GM19239 (cell line): ENCODE measurements at places on chromosomes 5 and 9.
A peak's percentile ranks its signal among the peaks of the same experiment; 100 is the strongest.

- DNase-seq, result no peak
Observed at GRCh38 chr5:141431286-141431685, 979 bp downstream of the PCDHGA12 start.

- DNase-seq, result no peak
Observed at GRCh38 chr5:93717162-93717561, 24.2 kb downstream of the POU5F2 start.

- DNase-seq, result no peak
Observed at GRCh38 chr9:19294219-19294618, 63.7 kb downstream of the DENND4C start.

GRCh38 chr5:386432-387341, 56.3 kb upstream of the EXOC3 start:
- no peak for DNase-seq

GRCh38 chr5:23583081-23583480, 75.7 kb downstream of the PRDM9 start:
- no peak for DNase-seq

GRCh38 chr9:128118472-128118857, 9.1 kb downstream of the PTGES2 start:
- DNase-seq, result no peak

DNA sequence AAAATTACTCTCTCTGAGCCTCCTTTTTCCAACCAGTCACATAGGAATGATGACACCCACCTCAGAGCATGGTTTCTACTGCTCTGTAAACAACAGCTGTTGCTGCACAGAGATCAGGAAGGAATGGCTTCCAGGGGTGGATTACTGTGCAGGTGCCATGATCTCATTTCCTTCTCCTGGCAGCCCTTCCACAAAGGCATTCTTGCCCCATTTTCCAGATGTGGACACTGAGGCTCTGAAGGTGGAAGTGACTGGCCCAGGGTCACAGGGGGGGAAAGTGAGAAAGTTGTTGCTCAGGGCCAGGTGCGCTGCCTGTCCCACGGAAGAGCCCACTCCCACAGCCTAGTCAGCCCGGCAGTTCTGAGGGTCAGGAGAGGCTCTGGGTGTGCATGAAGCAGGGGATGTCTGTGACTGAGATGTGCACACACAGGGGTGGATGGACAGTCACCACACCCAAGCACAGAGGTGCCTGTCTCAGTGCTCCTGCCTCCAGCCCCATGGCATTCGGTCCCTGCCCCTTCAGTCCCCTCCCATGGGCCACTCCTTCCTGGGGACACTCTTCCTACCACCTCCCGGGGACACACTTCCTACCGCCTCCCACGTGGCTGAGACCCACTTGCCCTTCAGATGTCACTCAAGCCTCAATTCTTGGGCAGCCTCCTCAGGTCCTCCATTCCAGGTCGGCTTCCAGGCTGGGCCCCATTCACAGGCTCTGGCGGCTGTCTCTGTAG, 17.0 kb downstream of the FGFR4 start:
- no peak for DNase-seq

DNA sequence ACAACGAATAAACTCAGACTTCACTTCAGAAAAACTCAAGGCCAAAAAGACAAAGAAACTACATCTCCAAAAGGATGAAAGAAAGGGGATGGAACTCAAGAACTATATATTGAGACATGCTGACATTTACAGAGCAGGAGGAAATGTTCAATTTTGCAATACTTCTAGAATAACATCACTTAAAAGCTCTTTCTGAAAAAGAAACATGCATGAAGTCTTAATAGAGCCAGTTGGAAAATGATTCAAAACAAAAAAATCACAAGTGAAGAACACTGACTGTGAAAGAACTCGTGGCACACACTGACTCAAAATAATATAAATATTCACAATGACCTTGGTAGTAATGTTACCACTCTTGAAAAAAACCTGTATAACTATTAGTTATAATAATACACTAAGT, 267.8 kb upstream of the NREP start:
- DNase-seq, result no peak

- no peak for DNase-seq
Observed at GRCh38 chr9:1048231-1048619, 1.9 kb upstream of the DMRT2 start.

DNA sequence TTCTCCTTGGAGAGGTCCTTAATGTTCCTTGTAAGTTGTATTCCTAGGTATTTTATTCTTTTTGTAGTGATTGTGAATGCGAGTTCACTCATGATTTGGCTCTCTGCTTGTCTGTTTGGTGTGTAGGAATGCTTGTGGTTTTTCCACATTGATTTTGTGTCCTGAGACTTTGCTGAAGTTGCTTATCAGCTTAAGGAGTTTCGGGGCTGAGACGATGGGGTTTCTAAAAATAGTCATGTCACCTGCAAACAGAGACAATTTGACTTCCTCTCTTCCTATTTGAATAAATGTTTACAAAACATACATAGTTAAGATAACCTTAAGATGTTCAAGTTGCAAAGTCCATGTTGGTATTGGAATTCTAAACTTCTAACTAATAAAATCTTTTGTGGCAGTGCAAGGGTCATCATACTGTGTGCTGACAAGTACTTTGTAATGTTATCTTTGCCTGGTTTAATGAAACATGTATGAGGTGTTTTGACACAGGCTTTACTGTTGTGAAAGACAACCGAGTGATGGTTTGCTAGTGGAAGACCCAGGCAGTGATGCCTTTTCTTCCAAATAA, 286.2 kb downstream of the MRPS30 start:
- no peak for DNase-seq

DNA sequence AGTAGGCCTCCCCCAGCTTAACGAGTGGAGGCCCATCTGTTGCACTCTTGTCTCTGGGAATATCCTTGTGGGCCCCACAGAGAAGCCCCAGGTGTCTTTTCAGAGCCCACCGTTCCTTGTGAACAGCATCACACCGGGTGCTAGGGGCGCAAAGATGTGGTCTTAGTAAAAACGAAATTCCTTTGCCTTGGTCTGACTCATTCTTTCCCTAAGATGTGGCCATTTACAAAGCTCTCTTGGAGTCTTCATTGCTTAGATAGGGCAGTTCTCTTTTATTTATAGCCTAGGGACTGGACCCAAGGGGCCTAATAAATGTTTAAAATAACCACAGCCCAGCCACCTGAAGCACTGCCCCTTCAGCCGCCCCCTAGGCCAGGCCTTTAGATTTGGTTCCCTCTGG, 52.8 kb upstream of the RPL26L1 start:
- DNase-seq, result no peak

GRCh38 chr9:92668746-92669526, 995 bp downstream of the IPPK start:
- DNase-seq, result peak; percentile 31

DNA sequence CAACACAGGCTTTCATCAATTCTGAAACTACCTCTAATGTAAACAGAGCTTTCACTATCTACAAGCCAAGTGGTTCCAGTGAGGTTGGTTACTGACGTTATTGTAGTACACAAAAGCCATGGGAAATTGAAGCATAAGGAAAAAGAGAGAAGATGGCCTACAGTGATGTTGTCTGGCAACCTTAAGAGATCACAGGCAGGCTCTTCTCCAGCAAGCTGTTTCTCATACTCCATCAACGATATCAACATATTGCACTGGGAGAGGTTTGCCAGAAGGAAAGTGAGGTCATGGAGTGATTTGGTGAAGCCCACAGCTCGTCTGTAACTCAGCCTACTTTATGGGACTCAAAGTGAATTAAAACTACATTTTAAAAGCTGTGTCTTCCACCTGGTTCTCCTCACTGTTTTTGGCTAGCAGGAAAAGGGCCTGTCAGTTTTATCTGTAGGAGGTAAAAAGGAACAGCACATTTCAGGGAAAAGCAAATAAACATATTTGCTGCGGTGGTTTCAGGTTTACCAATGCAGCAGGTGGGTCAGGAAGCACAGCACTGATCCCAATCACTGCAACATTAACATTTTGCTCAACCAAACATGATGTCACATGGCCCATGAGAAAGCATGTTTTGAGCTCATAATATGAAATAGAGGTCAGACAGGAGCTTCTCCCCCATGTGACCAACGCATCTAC, 72.9 kb downstream of the ARSB start:
- no peak for DNase-seq

DNA sequence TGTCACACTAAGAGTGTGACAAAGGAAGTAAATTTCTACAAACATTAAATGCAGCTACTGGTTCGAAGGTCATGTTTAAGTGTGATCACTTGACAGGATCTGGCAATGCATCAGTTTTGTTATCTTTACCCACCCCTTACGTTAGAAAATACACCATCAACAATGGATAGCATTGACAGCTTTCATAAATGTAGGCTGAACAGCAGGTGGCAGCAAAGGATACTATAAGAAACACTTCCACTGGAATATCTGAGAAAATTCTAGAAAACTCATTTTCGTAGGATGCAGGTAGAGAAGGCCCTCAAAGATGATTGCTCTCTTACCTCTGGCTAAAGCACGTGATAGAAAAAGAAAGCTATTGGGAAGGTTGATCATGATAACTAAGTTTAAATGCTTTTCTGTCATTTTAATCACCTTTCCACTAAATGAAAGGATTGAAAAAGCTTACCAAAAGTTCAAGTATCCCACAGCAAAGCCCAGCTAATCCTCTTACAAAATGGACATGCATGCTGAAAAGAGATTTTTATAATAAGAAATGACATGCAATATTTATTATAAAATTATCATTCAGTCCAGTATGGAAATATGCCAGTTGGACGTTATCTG, 292.5 kb downstream of the PARP8 start:
- DNase-seq, result no peak

GRCh38 chr5:172959824-172960799, 888 bp downstream of the RPL26L1 start:
- no peak for DNase-seq

DNA sequence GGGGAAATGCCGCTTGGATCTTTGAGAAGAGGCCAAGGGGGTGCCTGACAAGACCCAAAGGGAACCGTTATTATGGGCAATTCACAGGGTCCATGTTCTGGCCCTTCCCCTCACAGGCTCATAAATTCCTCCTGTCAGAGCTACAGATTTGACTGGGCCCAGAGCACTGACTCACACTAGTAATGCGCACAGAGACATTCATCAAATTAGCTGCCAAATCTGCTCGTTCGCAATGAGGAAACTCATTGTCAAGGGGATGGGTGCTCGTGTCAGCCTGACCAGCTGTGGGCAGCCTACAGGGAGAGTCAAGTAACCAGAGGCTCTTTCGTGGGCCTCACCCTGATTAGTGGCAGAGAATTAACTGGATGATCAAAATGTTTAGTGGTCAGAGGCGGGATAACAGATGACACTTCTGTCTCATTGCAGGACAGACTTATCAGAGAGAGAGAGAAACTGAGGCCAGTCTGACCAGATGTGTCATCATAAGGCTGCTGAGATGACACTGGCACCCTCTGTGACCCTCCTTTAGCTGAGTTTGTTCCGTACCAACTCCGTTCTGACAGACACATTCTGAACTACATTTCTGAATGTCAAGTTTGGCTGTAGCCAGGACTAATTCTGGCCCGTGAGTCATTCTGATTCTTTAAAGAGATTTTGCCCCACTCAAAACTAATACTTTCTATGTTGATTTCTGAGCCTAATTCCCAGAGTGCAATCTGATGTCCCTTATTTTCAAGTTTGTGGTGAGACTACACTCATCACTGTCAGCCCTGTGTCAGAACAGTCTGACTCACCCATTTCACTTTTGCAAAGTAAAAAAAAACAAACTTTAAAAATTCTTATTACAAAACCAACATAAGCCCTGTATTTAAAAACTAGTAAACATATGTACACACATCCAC, 377.1 kb downstream of the ACTL7B start:
- DNase-seq, result no peak

DNA sequence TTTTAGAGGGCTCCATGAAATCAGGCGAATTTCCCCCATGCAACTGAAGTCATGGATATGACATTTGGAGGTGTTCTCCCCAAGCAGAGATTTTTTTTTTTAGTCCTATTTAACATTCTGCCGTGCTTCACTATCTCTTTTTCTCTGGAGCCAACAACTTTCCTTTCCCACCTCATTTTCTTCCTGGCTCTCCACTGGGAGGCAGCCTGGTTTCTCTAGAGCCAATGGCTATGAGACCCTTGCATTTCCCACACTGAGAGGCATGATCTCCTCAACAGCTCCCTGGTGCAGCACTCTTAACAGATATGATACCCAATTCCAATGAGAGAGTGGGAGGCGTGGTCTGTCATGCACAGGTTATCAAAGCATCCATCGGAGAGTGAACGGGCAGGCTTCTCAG, 310.8 kb downstream of the DRD1 start:
- no peak for DNase-seq

DNA sequence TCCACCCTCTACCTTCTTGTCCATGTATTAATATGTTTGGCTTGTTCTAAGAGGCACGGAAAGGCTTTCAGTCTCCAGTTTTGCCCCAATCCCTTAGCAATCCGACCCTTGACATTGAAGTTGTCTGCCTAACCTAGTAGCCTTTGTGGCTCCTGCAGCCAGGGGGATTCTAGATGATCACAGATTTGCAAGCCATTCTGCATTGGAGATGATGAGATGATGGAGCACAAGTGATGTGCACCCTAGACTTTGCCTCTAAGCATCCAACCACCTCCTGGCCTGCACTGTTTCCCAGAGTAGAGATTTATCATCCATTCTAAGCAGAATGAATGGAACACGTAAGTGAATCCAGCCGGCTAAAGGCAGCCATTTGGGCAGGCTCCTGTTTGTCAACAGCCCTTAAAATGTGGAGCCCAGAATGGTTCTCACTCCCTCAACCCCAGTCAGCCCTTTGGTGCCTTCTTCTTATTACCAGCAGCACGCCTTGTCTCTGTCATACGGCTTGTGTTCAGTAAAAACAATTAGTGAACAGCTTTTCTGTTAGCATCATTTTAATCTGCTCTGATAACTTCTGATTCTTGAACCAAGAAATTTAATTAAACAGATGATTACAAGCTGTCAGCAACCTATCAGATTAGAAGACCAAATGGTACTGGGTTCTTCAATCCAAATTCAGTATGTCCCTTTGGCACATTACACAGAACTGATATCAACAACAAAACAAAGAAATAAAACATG, 5.7 kb upstream of the TRAF1 start:
- DNase-seq, result no peak

DNA sequence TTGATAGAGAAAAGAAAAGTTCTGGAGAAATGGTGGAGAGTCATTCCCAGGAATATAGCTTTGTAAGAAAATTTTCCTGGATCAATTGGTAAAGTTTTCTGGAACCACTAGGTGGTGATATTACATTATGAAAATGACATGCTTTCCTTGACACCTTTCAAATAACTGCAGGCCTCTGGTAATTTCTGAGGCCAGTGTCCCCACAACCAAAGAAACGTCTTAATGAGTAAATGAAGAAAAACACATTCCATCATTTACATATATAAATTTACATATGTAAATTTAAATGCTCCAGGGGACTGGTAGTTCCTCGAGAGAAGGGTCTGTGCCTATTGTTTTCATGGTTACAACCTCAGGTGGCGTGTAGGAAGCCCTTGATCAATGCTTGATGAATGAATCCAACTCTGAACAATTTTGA, 17.2 kb upstream of the RGS3 start:
- DNase-seq, result no peak

- no peak for DNase-seq
Observed at GRCh38 chr5:149206524-149207141, 65.0 kb upstream of the AFAP1L1 start.

DNA sequence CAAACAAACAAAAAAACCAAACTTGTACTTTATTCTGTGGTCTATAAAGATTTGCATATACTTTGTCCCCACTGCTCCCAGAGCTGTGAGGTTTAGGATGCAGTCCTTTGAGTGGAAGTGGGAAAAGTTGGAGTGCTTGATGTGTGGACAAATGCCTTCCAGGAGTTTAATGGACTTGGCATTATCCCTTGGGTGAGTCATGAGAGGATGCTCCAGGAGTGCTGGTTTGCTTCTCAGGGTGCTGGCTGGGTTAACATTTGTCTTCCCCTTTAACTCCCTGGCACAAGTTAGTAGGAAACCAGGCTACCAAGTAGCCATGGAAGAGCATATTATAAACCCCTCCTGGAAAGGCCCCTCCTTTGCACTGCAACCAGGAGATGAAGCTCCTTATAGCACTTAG, 417.4 kb upstream of the RIOK2 start:
- no peak for DNase-seq
